ENCODE measurements at places on chromosomes 7 and 10. TPM values are rescaled to one million over a fixed set of nuclear protein-coding genes. Genes with fewer than 3 reads are reported as not detected.

The MINDY4 gene
- 3.1 TPM for total RNA-seq

- no peak for DNase-seq
Measured at GRCh38 chr10:6269953-6270867, 67.5 kb downstream of the PFKFB3 start.

DNA sequence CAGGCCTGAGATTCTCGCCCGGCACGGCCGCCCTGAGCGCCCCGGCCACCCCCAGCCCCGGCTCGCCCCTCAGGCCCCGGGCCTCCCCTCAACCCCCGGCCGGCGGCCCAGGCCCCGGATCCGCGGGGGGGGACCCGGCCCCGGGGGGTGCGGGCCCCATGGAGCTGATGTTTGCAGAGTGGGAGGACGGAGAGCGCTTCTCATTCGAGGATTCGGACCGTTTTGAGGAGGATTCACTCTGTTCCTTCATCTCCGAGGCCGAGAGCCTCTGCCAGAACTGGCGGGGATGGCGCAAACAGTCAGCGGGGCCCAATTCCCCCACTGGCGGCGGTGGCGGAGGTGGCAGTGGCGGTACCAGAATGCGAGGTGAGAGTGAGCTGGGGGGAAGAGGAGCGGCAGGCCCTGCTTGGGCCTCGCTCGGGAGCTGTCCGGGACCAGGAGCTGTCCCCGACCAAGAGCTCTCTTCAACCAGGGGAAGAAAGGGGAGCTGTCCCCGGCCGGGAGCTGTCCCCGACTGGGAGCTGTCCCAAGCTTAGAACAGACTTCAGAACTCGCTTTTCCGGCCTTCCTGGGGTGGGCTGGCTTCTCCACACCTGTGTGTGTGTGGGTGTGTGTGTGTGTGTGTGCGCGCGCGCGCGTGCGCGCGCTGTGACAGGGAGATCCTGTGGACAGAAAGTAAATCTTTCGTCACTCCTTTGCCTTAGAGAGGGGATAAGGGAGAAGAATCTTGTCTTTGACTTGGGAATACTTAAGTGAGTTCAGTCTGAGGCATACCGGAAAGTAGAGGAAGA is 510 bp downstream of the ZSWIM8 start:
- DNase-seq: peak; percentile 61

DNA sequence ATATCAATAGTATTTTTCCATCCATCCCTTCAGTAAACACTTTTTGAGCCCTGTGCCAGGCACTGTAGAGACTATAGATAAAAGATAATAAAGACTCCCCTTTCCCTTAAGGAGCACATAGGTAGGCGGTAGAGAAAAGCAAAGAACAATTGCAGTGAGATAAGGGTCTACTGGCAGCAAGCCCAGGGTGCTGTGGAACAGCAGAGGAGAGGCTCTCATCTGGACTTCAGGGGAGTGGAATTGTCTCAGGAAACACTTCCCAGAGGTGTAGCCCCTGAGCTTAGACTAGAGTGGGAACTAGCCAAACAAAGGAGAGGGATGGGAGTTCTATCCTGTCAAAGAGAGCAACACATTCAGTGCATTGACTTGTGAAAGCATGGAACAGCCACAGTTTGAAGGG is 102.0 kb downstream of the NRF1 start:
- no peak for DNase-seq

The DDC gene
- not detected for total RNA-seq

The CPA4 gene
- not detected for total RNA-seq

The FAM221A gene
- 29.9 TPM for total RNA-seq

The SAP25 gene
- total RNA-seq: 4.1 TPM

GRCh38 chr10:114548662-114549061 is 109.4 kb downstream of the ABLIM1 start:
- peak; percentile 72 for DNase-seq

- DNase-seq: no peak
Measured at GRCh38 chr7:142384493-142384922, 126.7 kb upstream of the PRSS58 start.

- DNase-seq: no peak
Measured at GRCh38 chr7:21942955-21943354, 2.7 kb downstream of the CDCA7L start.

DNA sequence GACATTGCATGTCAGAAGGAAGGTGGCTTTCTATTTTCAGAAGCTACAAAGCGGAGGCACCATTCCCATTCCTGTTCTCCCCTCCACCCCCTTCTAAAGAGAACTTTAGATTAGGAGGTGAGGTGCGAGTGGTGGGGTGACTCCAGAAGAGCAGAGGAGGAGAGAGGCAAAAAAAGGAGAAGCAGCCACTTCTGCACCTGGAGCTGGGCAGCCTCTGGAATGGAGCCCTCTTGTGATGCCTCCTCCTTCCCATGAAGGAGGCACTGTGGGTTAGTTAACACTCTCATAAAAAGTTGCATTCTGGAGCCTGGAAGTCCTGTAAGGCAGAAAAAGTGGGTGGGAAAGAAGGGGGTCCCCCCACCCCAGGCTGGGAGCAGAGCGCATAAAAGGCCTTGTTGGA is 4.8 kb downstream of the PTF1A start:
- DNase-seq: no peak

DNA sequence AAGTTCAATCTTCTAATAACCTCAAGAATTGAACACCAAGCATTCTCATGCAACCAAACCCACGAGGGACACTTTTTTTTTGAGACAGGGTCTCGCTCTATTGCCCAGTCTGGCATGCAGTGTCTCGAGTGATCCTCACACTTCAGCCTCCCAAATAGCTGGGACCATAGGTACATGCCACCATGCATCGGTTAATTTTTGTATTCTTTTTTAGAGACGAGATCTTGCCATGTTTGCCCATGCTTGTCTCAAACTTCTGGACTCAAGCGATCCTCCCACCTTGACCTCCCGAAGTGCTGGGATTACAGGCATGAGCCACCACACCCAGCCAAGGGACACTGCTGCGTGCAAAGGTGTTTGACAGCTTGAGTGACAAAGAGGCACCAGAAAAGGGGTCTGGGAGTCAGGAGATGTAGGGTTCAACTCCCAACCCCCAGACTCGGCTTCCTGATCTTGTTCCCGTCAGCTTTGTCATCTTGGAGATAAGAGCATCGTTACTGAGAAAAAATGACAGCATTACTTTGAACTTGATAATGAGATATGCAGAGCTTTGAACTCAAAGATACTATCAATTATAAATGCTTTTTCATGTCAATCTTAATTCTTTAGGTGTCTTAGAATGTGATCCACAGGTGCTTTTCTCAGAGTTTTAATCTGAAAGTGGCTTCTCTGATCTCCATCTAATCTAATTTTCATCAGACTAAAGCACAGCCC is 1.6 kb upstream of the CYTH3 start:
- no peak for DNase-seq

DNA sequence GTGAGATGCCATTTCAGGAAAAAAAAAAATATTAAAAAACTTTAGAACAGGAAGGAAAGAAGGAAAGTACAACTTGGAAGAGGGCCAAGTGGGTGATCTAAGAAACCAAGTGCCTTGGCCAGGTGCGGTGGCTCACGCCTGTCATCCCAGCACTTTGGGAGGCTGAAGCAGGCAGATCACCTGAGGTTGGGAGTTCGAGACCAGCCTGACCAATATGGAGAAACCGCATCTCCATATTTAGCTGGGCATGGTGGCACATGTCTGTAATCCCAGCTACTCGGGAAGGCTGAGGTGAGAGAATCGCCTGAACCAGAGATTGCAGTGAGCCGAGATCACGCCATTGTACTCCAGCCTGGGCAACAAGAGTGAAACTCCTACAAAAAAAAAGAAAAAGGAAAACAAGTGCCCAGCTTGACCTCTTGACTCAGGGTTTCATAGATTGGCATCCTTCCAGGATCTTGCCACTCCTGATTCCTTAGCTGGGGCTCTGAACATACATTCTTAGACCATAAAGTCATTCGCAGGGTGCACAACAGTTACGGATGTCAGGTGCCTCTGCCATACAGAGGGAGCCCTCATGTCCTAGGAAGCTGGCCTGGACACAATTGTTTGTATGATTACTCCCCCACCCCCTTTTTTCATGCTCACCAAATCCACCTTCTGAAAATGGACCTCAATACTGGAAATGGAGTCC is 2.1 kb upstream of the GUSB start:
- DNase-seq: no peak

The IGFBP1 gene
- not detected for total RNA-seq

DNA sequence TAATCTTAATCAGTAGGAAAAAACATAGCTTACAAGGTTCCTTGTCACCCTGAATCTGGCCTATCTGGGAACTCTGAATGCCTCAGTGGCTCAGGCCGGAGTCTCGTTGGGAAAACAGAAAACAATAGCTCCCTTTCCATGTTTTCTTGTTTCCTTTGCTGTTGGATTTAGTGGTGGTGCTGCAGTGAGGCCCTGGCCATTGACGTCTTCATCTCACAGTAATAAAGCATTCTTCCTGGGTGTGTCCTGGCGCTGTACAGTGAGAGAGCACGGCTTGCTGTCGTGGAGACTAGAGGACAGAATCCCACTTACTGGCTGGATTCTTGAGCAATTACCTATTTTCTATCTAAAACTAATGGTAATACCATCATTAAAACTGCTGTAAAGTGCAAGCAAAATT is 1.3 kb upstream of the SPOCK2 start:
- DNase-seq: no peak

GRCh38 chr7:7417851-7418250 is 117.8 kb downstream of the COL28A1 start:
- no peak for DNase-seq

DNA sequence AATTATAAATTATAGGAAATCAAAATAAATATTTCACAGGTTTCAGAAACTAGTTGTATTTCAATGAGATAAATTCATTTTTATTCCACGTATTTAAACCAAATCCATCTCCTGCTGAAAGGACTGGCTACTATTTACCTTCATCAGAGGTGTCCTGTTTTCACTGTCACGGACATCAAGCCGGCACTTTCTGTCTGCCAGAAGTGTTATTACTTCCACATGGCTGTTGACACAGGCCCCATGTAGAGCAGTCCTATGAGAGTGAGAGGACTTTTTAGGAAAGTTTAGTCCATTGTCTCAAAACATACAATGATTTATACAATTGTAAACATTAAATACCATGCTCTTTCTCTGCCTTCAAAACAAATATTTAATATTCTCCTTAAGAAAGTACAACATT is 100.4 kb upstream of the ACBD5 start:
- DNase-seq: no peak

The DOCK4 gene
- total RNA-seq: 33.8 TPM

- no peak for DNase-seq
Measured at GRCh38 chr7:20232848-20233247, 15.7 kb upstream of the MACC1 start.

DNA sequence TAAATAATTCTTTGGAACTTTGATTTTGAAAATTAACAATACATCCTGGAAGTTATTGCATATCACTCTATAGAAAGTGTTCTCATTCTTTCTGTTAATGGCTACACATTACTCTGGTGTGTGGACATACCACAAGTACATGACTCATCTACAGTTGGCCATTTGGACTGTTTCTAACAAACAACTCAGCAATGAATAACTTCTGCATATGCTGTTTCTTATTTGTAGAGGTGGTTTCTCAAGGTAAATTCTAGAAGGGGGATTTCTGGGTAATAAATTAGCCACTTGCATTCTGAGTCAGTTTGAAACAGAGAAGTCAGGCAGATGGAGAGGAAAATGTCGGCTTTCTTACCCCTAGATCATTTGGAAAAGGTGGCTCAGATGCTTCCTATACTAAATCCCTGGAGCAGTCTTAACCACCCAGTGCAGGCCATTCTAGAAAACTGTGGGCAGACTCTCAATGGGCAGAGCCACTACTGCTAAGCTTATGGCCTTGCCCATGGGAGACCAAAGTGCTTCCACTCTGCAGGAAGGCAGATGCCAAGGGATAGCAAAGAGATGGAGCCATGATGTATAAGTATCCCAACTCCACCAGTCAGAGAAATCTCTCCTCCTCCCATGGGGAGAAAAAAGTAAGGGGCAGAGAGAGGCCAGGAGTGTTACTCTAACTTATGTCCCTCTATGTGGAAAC is 194.0 kb upstream of the PLPP4 start:
- DNase-seq: no peak

- no peak for DNase-seq
Measured at GRCh38 chr10:43912469-43912868, 263.8 kb upstream of the ZNF32 start.

GRCh38 chr10:71212318-71213126 is at the start of gene UNC5B:
Gene UNC5B, plus strand, starts transcription at chr10:71212570. Its CDS starts 416 bp downstream, at chr10:71212986.
- DNase-seq: peak; percentile 91

The PRKCQ gene
- total RNA-seq: 27.5 TPM

- DNase-seq: peak; percentile 14
Measured at GRCh38 chr10:121188005-121188404, 336.8 kb downstream of the WDR11 start.

DNA sequence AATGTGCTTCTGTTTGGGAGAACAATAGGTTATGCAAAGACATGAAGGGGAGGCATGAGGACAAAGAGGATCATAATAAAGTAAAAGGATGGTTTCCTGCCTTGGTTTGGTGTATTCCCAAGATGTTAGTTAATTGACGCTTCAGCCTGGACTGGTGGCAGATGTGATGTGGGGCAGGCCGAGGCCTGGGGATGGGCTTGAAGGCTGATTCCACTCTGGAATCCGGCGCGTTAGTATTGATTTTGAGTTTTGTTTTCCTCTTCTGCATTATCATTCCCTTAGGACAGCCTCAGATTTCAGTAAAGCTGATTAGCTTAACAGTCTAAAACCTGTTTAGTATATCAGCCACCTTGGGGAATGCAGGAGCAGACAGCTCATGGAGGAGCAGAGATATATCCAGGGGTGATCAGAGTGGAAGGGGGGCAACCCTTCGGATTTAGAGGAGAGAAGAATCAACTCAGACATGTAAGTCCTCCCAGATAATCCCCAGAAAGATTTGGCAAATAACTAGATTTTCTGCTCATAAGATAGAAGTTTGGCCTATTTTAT is 159.8 kb upstream of the MTPN start:
- peak; percentile 18 for DNase-seq

The INHBA gene
- 0.94 TPM for total RNA-seq

The SVOPL gene
- 1.4 TPM for total RNA-seq

DNA sequence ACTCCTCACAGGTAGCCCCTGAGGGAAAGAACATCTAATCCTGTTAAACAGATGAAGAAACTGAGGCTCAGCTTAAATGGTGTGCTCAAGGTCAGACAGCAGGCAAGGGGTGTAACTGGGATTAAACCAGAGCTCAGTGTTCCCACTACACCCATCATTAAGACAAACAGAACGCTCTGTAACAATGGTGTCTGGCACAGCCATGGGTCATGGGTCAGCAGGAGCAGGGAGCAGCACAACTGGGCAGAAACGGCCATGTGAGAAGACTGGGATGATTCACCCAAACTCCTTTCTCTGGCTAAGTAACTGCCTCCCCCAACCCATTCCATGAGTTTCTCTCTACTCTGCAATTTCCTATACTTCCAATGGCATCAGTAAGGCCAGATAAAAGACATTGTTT is 85.5 kb upstream of the PDE1C start:
- DNase-seq: no peak

The SUN3 gene
- 0.52 TPM for total RNA-seq

GRCh38 chr10:79181698-79182521 is 113.1 kb downstream of the ZMIZ1 start:
- DNase-seq: no peak

The ADCYAP1R1 gene
- 10.6 TPM for total RNA-seq

DNA sequence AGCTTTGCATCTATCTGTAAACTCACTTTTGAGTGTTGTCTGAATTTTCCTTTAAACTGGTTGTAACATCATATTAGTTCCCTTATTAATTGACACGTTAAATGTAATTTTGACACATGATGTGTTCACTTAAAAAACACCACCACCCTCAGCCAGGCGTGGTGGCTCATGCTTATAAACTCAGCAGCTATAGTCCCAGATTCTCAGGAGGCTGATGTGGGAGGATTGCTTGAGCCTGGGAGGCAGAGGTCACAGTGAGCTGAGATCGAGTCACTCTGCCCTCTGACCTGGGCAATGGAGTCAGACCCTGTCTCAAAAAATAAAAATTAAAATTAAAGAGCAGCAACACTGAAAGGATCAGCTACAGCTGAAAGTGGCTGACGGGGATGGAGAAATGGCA is 60.0 kb upstream of the CYTH3 start:
- DNase-seq: no peak
